ENCODE measurements at places on chromosomes 1 and 21. TPM values are rescaled to one million over a fixed set of nuclear protein-coding genes. Genes with fewer than 3 reads are reported as not detected.

Gene NBPF8
- 3.2 TPM for total RNA-seq

Gene RGS1
- total RNA-seq = not detected

Gene SLC9A1
- total RNA-seq = 4.1 TPM

Gene CFAP298
- total RNA-seq = 20.0 TPM

Gene EPHB2
- total RNA-seq = 20.9 TPM

Gene TNNT2
- total RNA-seq = not detected

Gene CLDN17
- total RNA-seq = not detected

Gene DYNLT5
- total RNA-seq = 0.40 TPM

- no peak for DNase-seq
These were observed 42.4 kb downstream of the PTPRC start for GRCh38 chr1:198681252-198681651.

- DNase-seq = peak; percentile 13
These were observed 801 bp upstream of the GORAB start for GRCh38 chr1:170530972-170531757.

DNA sequence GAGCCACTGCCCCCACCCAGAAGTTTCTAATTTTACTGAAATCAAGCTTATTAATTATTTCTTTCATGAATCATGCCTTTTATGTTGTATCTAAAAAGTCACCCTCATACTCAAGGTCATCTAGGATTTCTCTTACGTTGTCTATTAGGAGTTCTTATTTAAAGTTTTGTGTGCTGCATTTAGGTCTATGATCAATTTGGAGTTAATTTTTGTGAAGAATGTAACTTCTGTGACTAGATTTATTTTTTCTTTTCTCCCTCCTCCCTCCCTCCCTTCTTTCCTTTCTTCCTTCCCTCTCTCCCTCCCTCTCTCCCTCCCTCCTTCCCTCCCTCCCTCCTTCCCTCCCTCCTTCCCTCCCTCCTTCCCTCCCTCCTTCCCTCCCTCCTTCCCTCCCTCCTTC is 317.6 kb downstream of the PLA2G4A start:
- DNase-seq = no peak

GRCh38 chr1:10980094-10980577 is 32.3 kb upstream of the TARDBP start:
- DNase-seq = no peak

- DNase-seq = no peak
These were observed 120.1 kb downstream of the BACH1 start for GRCh38 chr21:29418813-29419212.

DNA sequence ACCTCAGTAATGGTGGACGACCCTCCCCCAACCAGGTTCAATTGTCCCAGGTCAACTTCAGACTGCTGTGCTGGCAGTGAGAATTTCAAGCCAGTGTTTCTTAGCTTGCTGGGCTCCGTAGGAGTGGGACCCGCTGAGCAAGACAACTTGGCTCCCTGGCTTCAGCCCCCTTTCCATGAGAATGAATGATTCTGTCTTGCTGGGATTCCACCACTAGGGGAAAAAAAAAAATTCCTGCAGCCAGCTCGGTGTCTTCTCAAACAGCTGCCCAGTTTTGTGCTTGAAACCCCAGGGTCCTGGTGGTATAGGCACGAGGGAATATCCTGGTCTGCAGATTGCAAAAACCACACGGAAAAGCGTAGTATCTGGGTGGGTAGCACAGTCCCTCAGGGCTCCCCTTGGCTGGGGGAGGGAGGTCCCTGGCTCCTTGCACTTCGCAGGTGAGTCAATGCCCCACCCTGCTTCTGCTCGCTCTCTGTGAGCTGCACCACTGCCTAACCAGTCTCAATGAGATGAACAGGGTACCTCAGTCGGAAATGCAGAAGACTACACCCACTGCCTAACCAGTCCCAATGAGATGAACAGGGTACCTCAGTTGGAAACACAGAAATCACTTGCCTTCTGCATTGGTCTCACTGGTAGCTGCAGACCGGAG is 41.5 kb downstream of the GBP6 start:
- DNase-seq = no peak
